Activated naive CD4-positive, alpha-beta T cell treated with Interleukin-2 at 50 U/mL for 16 hours (primary cell): ENCODE measurements at places on chromosomes 7 and 10.

DNA sequence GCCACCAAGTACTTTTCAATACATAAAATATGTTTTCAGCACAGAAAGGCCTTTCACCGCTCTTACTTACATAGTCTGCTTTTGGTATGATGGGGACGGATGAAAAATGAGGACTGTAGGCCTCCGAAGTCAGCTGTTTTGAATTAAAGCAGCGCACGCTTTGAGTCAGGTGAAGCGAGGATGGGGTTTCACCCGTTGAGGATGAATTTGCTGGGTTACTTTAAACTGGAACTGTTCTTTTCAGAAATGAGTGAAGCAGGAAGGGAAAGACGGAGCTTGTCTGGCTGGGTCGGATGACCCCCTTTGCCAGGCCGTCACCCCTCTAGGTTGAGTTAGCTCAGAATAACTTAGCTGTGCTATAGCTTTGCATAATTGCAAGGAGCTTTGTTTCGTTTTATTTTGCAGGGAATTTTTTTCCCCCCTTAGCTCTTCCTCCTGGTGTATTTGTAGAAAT, 40.0 kb downstream of the CUX1 start:
- DNase-seq = no peak

DNA sequence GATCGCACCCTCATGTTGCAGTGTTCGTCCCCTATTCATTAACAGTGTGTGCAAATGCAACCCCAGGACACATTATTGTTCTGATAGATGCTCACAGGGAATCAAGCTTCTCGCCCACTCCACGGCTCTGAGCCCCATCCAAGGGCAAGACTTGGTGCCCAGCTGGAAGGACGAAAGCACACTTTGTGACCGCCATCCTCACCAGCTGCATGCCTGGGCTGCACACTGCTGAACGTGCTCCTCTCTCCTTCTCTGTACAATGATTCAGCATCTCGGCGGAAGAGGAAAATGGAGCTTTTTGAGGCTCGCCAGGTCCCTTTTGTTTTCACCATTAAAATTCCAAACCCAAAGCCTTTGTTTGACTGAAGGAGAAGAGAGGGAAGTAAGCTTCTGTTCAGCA, 41.9 kb downstream of the MKI67 start:
- DNase-seq = no peak

- no peak for DNase-seq
These were observed 28.3 kb upstream of the SDK1 start for GRCh38 chr7:3272691-3273141.

GRCh38 chr10:21292763-21293517, 232.5 kb downstream of the SKIDA1 start:
- no peak for DNase-seq

DNA sequence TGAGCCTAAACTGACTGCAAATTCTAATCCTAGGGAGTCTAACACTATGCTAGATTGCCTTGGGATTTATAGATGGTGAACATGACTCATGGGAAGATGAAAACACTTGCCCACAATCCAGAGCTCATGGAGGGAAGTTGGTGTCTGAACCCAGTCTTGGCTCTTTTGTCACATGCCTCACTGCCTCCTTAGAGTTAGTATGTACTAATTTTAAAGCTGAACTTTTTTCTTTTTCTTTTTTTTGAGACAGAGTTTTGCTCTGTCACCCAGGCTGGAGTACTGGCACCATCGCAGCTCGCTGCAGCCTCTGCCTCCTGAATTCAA, 14.4 kb downstream of the MRPL32 start:
- no peak for DNase-seq

GRCh38 chr10:789831-790701, 100.6 kb upstream of the DIP2C start:
- DNase-seq = no peak

GRCh38 chr7:29386196-29386765, 177.4 kb upstream of the PRR15 start:
- no peak for DNase-seq

DNA sequence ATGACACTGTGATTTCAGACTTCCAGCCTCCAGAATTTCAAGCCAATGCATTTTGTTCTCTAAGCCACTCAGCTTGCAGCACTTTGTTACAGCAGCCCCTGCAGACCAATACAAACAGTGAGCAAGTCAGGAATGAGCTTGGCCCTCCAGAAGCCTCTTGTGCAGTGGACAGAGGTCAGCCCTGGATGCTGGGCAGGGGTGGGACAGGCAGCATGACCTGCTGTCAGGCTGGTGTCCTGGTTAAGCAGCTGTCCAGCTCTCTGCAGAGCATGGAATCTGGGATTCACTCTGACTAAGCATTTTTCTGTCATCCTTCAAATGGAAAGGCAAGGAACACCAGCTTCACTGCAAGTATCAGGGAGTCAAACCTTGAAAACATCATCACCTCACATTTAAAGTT, 85.5 kb upstream of the GDF10 start:
- DNase-seq = no peak

DNA sequence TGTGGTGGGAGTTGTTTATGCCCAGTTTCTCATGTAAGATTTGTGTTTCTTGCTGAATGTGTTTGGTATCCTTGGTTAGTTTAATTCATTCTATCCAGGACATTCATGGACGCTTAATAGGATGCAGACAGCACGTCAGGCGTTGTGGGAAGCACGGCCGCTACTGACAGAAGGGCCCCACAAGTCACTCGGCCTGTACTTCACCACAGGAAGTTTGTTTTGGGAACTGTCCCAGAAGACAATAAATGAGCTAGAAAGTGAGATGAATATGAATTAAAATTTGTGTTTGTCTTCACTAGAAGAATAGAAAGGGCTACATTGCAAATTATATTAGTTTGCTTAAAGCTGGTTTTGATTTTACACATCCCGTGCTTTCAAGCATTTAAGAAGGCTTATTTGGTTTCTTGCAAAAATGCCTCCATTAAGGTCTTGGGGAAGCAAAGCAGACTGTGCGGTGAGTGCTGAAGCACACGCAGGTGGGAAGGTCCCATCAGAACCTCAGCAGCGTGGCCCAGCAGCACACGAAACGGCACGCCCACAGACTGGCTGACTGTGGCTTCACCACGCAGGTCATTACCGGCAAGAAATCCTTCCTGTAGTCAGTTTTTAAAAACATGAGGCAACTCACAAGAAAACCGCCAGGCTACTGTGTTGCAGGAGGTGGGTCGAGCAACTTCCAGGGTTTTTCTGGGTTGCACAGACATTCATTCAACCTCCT, 74.1 kb downstream of the VIPR2 start:
- peak; percentile 5 for DNase-seq

DNA sequence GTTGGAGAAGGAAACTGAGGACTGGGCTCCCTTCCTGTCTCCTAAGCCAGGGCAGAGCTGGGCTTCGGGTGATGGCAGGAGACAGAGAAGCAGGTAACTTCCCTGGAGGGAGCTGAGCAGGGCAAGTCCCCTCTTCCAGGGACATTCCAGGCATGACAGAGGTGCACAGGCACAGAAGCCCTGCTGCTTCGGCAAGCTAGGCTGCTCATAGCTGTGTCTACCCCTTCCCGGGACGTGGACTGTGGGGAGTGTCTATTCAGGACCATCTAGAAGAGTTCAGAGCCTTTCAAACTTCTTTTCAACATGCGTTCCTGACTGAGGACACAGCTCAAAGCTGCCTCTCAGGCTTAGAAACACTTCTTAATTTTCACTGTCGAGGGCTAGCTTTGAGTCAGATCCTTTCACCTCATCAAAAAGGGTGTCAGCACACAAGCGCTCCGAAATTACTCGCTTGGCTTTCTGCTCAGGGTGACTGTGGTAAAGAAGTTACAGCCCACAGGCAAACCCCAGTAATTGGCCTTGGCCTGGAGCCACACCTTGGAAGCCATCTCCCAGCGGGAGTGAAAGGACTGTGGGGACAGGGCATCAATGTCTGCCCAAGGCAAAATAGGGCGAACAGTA, 63.7 kb upstream of the STEAP1B start:
- peak; percentile 41 for DNase-seq

DNA sequence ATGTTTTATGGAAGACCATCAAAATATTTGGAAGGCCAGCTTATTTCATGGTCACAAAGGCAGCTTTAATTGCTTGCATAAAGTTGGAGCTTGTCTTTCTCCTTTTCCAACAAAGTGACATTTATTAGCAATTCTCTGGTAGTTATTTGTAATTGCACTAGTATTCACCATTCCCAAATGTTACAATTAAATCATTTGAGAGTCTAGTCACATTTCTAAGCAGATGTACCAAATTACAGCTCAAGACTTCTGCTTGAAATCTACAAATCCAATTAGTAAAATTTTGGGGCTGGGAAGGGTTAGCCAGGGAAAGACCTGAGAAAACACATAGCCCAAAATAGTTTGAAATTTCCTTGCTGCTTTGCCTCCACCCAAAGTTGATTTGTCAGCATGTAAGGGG, 376.1 kb upstream of the LRGUK start:
- no peak for DNase-seq

GRCh38 chr7:142438235-142438922, 180.5 kb upstream of the PRSS58 start:
- DNase-seq = no peak

DNA sequence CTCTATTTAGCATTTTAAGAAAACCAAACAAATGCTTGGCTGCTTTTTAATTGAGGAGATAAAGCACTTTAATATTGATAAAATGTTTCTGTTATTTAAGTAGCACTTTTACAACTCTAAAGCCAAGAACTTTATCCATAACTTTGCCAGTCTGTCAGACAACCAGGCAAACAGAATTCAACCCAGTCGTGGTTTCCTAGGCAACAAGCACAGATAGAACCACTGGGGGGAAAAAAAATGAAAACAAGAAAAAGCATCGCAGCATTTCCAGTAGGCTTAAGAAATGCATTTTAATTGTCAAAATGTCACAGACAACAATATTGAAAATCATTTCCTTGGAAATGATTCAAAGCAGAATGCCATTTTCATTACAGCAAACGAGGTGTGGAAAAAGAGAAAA, 323.4 kb downstream of the PARD3 start:
- no peak for DNase-seq

GRCh38 chr10:58982470-58983239, 193.8 kb upstream of the PHYHIPL start:
- DNase-seq = no peak

DNA sequence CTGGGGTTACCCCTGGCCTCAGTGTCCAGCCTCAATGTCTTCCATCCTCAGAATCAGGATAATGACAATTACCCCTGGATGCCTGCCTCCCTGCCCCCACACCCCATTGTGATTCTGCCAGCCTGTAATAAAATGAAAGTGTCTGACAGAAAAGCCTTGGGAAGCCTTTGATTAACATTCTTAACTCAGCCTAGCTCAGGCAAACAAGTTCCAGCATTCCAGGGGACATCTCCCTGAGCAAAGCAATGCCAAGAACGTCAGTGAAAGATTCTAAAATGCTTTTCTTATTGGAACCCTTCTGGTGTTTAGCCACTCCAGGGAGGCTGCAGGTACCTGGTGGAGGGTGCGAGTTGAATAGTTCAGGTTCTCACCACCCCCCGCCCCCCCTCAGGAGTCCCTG, 18.7 kb downstream of the AFAP1L2 start:
- DNase-seq = no peak

DNA sequence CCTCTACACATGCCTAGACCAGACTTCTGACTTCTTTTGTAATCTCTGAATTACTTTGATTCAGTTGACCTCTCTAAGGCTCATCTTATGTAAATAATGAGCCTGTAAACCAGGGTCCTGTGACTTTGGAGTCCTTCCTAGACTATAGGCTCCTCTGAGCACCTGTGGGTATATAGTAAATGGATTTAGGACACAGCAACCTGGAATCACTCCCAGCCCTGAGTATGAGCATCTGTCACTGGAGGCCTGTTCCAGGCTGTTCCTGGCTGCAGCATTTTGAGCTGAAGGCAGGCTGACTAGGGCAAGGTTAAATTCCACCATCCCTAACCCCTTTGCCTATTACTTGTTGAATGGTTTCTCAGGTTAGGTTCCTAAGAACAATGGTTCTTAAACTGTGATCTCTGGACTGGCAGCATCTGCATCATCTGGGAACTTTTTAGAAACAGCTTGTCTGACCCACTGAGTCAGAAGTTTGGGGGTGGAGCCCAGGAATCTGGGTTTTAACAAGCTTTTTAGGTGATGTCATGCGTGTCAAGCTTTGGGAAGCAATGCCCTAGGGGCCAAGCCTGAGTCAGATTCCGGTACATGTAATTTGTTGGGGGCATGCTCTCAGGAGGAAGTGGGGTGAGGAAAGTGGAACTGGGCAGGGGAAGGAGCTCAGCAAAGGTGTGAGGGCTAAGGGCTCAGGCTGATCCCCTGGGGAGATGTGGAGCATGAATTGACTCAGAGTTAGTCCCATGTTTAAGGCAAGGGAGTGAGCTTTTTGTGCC, 28.2 kb downstream of the MINDY4 start:
- no peak for DNase-seq

DNA sequence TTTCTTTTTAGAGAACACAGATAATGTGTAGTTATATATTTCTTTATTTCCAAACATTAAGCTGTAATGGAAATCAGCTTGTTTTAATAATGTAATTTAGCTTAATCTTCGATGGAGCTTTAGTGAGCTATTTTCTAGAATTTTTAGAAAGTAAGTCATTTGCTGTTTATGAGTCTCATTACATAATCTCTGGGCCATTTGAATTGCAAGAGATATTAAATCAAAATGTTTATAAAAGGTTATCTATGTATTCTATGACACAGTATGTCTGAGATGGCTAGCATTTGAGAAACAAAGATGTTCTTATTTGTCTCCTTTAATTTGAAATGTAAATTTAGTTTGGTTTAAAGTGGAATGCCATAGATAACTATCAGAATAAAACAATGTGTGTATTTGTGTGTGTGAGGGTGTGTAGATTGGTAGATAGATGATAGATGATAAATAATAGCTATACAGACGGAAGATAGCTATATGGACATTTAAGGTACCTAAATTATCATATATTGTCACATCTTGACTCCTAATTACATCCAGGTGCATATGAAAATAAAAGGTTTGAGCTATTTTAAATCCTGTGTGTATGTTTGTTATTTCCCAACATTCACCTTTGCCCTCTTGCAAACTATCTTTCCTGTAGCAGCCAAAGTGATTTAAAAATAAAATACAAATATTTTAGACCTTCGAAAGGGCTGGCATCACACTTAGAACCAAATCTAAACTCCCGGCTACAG, 478.0 kb upstream of the KLF6 start:
- no peak for DNase-seq

DNA sequence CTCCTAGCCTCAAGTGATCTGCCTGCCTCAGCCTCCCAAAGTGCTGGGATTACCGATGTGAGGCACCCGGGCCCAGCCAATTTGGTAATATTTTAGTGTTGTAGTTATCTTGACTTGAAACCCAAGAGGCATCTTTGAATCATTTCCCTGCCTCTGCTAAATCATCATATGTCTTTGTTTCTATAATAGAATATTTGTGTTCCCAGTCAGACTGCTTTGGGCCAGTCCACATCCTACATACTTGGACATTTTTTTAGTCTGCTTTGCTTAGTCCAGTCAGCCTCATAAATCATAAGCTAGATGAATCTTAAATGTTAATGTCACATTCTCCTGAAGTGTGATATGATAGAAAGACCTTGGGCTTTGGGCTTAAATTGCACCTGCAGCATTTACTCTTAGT, 5.9 kb downstream of the STAM start:
- DNase-seq = no peak
